ENCODE measurements at places on chromosomes 2 and 18.

DNA sequence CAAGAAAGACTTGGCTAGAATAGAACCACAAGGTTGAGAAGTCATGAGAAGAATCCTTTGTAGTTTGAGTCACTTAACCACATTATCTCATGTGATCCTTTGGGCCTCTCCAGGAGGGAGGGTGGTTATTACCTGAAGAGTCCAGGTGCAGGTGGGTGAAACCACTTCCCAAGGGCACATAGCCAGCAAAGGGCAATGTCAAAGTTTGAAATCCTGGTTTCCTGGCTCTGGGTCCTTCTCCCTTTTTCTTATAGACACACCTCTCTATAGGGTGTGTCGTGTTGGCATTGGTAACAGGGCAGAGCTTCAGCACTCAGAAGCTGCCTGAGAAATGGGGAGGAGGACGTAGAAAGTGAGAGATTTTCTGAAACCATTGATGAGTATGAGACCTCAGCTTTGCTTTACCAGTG is 137.9 kb downstream of the MGAT5 start:
- no peak for DNase-seq

- DNase-seq: no peak
Measured at GRCh38 chr2:145777914-145778313, 1258.0 kb upstream of the ZEB2 start.

GRCh38 chr2:111139637-111140317 is 19.1 kb downstream of the BCL2L11 start:
- no peak for DNase-seq

DNA sequence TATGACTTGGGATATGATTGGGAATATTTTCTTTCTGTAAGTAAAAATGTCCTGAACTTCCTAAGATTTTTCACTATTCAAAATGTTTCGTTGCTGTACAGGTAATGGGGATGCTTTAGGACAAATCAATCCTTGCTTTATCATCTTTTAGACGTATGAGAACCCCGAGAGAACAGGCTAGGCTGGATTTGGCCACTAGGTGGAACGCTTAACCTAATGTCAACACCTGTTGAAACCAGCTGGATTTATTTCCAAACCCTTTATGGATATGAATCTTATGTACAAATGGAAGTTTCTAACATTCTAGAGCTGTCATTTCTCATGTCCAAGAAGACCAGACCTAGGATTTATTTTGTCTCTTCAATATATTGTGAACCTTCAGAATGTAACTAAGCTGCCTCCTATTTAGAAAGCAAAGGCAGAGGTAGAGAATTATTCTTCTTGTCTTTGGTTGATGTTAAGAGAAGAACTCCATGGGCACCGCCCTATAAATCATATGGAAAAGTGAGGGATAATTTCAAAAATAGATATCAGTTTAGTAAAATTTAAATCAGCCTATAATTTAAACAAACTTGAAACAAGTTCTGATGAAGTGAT is 96.7 kb downstream of the PMAIP1 start:
- peak; percentile 12 for DNase-seq

DNA sequence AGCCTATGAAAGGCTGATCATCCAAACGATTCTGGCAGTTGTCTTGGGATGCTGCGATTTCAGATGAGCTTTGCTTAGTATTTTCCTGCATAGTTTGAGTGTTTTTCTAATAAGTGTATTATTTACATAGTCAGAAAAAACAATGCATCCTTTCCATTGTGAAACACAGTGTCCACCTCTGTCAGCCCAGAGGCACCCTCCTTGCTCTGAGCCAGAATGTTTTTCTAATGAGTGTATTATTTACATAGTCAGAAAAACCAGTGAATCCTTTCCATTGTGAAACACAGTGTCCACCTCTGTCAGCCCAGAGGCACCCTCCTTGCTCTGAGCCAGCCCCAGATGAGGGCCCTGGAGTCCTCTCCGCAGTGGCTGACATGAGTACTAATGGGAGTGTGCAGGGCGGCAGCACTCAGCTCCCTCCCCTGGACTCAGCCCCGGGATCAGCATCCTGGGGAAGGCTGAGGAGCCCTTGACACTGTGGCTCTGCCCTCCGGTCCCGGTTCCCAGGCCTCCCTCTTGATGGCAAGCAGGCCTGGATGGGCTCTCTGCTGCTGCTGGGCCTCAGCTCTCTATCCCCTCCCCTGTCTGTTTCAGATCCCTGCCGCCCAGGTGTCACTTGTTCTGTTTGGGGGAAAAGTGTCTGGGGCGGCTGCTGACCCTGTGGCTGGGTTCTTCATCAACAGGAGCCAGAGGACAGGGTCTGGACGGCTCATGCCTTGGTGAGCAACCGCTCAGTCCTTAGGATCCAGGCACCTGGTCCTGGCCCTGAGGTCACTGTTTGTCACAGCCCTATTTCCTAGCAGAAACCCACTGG is 5.9 kb downstream of the MFSD2B start:
- no peak for DNase-seq

DNA sequence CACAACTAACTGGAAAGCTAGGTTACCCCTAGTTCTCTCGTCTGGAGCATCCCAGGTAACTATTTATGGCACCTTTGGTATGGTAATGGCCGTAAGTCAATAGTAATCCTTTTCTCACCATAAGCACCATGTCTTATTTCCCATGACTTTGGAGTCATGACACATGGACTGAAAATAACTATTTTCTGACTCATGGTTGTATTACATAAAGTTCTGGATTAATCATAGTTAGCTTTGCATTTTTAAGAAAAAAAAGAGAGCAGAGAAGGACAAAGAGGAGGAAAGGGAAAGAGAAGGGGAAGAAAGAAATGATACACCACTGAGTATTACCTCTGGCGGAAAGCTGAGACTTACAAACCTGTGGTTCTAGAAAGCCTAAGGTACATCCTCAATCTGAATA is 99.3 kb downstream of the BIN1 start:
- DNase-seq: peak; percentile 56

DNA sequence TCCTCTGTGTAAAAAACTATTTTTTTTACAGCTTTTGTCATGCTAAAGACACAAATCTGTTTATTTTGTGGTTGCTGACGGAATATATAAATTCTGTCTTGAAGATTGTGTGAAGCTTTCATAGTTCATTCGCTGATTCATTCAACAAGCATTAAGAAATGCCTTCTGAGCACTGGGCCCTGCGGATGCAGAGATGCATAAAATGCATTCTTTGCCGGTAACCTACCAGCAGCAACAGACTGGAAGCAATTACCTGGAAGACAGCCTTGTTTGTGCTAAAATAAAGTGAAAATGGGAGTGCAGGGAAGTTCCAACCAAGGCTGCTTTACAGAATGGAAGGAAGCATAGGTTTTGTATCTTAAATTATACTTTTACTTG is 119.7 kb downstream of the PMAIP1 start:
- no peak for DNase-seq

DNA sequence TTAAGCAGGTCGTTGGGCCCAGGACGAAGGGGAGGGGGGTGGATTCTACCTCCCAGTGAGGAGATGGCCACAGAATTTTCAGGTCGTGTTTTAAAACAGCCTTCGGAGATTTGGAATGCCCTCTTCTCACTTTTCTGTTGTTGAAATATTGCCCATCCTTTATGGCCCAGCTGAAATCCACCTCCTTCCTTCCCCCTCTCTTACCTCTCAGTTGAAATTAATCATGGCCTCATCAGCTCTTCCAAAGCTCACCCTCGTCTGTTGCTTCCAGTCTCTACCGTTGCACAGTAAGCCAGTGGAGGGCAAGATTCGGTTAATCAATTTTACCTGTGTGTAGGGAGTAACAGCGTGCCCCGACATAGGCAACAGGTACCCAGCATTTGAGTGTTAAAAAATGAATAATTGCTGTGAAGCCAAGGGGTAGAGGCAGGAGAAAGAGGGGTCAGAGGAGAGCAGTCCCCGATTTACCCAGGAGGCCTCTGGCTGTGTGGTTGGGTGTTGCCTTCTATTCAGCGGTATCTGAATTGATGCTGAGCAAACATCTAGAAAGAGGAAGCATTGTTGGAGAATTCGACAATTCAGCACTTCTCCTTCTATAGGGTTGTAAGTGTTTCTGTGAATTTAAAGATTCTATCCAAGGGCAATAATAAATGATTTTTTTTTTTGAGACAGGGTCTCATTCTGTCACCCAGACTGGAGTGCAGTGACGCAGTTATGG is 8.6 kb upstream of the PDIA6 start:
- peak; percentile 62 for DNase-seq

- DNase-seq: no peak
Measured at GRCh38 chr2:197297266-197297665, 13.3 kb downstream of the ANKRD44 start.

- DNase-seq: no peak
Measured at GRCh38 chr2:151782378-151783132, 45.7 kb downstream of the ARL5A start.

GRCh38 chr2:66982766-66983165 is 414.4 kb upstream of the ETAA1 start:
- no peak for DNase-seq

DNA sequence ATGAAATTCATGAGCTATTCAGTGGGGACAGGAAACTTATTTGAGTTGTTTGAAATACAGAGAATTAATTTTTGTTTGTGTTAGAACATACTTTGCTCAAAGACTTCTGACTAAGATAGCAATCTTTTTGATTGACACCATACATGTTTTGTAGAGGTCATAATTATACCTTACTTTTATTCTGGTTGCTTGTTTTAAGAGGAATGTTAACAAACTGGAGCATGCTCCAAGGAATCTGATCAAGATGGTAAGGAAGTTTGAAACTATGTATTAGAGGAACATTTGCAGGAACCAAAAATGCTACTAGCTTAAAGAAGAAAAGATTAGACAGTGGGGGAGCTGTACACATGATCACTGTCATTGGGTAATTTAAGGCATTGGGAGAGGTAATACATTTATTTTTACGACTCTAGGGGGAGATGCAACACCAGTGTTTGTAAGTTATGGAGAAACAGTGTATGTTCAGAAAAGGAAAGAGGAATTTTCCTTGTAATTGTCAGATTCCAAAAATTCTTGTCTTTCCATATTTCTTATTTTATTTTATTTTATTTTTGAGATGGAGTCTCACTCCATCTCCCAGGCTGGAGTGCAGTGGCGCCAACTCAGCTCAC is 8.0 kb downstream of the AGFG1 start:
- peak; percentile 44 for DNase-seq

DNA sequence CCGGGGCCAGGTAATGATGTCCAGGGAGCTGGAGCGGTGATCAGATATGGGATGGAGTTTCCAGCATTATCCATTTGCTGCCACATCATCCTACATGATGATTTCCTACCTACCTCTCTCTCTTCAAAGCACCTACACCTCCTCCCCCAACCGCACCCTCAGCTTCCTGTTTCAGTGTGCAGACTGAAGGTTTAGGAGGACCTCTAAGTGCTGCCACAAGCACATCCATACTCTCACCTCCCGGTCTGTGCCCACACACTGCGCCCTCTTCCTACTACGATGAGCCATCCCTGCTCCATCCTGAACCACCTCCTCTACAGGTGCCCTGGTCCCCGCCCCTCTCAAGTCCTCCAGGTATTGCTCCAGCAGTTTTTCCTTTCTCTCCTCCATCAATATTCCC is 123.7 kb downstream of the ALPK2 start:
- no peak for DNase-seq

- DNase-seq: no peak
Measured at GRCh38 chr18:21760321-21760720, 19.7 kb downstream of the MIB1 start.

- no peak for DNase-seq
Measured at GRCh38 chr2:201642086-201642578, 1.2 kb downstream of the TMEM237 start.

DNA sequence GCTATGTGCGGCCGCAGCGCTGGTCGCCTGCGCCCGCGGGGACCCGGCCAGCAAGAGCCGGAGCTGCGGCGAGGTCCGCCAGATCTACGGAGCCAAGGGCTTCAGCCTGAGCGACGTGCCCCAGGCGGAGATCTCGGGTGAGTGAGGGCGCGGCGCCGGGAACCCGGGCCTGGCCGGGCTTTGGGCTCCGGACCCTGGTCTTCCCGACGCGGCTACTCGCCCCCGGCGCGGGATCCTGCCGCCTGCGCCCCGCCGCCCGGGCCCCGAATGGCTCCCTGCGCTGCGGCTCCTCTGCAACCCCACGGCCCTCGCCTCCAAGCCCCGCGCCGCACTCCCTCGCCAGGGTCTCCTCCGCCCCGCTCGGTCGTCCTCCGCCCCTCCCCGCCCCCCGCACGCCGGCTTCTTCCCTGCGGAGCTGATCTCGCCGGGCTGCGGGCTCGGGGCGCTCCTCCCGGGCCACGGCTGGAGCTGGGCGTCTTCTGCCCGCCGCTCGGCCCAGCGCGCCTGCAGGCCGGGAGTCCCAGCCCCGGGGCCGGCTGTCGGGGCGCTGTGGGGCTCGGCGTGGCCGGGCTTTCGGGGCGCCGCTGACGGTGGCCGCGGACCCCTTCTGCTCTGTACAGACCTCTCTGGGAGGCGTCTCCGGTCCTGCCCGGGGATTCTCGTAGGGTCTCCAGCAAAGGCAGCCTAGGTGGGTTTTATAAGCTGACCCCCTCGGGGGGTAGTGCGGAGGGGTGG is 652 bp downstream of the GPC1 start:
- peak; percentile 8 for DNase-seq

DNA sequence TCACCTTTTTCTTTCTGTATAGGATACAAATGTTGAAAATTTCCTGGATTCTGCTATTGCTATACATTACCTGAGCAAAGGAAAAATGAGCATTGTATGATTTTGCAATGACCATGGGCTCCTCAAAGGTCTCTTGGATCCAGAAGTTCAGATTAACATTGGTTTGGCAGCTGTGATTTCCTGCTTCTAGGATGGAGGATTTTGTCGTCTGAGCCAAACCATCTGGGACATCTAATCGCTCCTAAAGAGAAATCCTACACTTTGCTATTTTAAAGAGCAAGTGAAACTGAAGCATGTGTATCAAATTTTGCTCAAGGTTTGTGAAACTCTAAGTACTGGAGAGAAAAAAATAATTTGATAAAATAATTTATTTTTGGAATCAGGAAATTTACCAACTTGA is 115.1 kb upstream of the ST6GAL2 start:
- DNase-seq: no peak

DNA sequence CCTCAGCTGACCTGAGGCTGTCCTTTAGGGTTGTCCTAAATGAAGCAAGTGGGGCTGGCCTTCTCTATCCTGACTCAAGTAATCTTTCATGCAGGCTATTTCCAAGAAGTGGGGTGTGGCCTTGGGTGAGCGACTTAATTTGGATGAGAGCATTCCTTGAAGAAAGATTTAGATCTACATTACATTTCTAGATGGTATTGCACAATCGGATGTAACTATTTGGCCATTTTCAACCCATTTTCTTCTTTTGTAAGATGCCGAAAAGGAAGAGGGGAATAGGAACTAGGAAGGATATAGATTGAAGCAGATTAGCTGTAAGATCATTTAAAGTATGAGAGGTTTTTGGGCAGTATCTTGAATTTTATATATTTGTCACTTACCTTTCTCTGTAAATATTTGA is 746.3 kb downstream of the MBD2 start:
- no peak for DNase-seq
